Renal cortical epithelial cell (primary cell): ENCODE measurements at places on chromosomes 16 and 17. TPM values are rescaled to one million over a fixed set of nuclear protein-coding genes. Genes with fewer than 3 reads are reported as not detected.

LGALS9B gene
- not detected in 2 replicates for total RNA-seq

KRT33A gene
- not detected in 2 replicates for total RNA-seq

KRTAP3-3 gene
- not detected in 2 replicates for total RNA-seq

TLCD2 gene
- 6.6 and 7.5 TPM in 2 replicates for total RNA-seq

HOXB9 gene
- total RNA-seq = 17.5 and 49.2 TPM in 2 replicates

ANKRD40CL gene
- total RNA-seq = not detected in 2 replicates

PGP gene
- 9.7 and 29.9 TPM in 2 replicates for total RNA-seq

INO80E gene
- 27.7 and 48.1 TPM in 2 replicates for total RNA-seq

MFSD6L gene
- 2.1 TPM in 1 of 2 replicates, not detected in the other for total RNA-seq

CDH1 gene
- 31.4 and 94.8 TPM in 2 replicates for total RNA-seq

TEKT5 gene
- 0.25 TPM in 1 of 2 replicates, not detected in the other for total RNA-seq

ASGR1 gene
- total RNA-seq = 0.60 and 0.87 TPM in 2 replicates

TMEM106A gene
- 2.3 and 2.4 TPM in 2 replicates for total RNA-seq

HOXB3 gene
- 8.0 and 36.2 TPM in 2 replicates for total RNA-seq

CES5A gene
- not detected in 2 replicates for total RNA-seq

CD300H gene
- total RNA-seq = not detected in 2 replicates

NPIPB8 gene
- total RNA-seq = 0.05 TPM in 1 of 2 replicates, not detected in the other

SPIRE2 gene
- 1.4 and 6.0 TPM in 2 replicates for total RNA-seq

TBC1D26 gene
- not detected in 2 replicates for total RNA-seq

TEX19 gene
- 0.05 TPM in 1 of 2 replicates, not detected in the other for total RNA-seq

RND2 gene
- total RNA-seq = 0.65 and 0.69 TPM in 2 replicates
